ENCODE measurements at places on chromosomes 3 and 15.

- DNase-seq, result no peak
Measured at GRCh38 chr3:152474585-152474984, 205.9 kb downstream of the MBNL1 start.

DNA sequence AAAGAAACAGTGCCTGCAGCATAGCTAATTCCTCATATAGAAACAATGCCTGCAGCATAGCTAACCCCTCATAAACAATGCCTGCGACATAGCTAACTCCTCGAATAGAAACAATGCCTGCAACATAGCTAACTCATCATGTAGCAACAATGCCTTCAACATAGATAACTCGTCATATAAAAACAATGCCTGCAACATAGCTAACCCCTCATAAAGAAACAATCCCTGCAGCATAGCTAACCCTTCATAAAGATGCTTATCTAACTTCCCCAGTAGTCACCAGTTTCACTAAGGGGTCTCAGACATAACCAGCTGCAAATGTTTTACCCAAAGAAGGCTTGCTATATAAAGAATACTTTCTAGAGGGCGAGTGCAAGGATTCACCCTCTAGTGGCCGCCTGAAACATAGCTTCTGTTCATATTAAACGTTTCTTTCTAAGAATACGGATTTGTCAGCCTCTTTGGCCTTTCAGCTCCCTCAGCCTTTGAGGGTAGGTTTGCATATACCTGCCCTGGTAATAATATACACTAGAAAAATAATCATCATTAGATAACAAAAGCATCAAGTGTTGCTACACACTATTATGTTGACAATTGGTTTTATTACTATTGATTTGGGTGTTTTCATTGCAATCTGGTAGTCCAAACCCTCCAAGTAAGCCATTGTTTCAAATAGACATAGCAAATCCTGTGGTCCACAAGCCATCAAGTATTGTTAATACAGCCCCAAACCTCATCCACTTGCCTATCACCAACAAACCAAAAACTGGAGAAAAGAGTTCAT is 44.4 kb upstream of the FAN1 start:
- DNase-seq, result no peak

- DNase-seq, result no peak
Measured at GRCh38 chr3:118912188-118912587, 122.5 kb downstream of the IGSF11 start.

GRCh38 chr3:94349310-94349878 is 286.5 kb downstream of the NSUN3 start:
- no peak for DNase-seq

GRCh38 chr3:9793161-9793781 is 389 bp downstream of the ARPC4 start:
- no peak for DNase-seq

GRCh38 chr3:38826001-38826400 is 10.0 kb upstream of the SCN10A start:
- no peak for DNase-seq

DNA sequence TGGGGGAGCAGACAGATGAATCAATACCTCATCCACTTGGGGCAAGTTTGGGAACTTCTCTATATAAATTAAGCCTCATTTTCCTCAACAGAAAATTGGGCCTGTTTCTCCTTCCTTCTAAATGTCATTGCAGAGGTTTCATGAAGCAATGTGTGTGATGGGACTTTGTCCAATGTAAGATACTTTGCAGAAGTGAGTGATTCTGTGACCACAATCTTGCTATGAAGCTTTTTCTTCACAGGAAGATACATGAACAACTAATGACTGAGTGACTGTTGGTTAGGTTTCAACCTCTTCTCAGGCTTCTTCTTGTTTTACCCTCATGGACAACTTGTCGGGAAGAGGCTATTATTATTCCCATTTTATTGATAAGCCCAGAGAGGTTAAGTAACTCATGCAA is 11.0 kb downstream of the TMEM45A start:
- no peak for DNase-seq

DNA sequence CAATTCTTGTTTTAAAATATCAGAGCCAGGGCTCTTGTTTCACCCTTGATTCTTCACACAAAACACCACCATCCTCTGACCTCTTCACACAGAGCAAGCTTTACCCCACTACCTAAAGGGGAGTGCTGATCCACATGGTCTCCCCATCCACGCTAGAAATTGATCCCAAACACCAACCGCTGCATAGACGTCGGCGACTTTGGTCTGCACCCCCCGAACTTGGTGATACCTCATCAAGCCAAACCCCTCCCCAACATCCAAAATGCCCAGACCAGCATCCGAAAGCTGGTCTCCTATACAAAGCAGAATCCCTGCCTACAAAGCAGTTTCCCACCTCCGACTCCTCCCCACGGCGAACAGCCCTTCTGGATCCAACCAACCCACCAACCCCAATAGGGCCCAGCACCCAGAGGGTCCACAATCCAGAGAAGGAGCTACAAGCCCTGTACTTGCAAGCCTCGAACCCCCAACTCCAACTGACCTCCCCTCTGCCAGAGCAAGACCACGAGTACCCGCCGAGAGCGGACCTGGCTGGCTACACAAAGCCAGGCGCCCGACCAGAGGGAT is 25.8 kb upstream of the MTHFS start:
- no peak for DNase-seq

DNA sequence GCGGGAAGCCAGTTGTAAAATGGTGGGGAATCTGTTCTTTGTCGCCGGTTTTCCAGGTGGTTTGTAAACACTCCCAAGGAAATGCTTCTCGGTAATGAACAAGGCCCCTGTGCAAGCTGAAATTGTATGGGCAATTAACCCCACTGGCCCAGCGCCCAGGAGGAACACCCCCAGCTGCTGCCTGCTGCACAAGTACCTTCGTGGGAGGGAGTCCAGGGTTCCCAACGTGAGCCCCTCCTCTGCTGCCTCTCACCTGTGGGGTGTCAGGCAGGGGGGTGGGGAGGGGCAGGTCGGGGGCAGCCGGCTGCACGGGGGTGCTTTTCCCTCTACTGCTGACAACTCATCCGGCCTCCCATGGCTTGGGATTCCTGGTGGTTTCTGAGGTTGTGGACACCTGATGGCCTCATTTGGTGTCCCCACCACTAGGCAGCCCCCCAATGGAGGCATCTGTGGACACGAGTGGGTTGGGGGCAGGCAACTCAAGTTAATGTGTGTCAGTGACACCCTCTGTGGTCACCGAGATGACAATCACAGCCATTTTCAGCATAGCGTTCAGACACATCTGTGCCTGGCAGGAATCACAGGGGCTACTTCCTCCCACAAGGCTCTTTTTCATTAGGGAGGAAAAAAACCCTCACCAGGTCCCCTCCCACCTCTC is 35.6 kb upstream of the PRR23E start:
- no peak for DNase-seq

GRCh38 chr3:89315750-89316470 is 208.5 kb downstream of the EPHA3 start:
- no peak for DNase-seq

DNA sequence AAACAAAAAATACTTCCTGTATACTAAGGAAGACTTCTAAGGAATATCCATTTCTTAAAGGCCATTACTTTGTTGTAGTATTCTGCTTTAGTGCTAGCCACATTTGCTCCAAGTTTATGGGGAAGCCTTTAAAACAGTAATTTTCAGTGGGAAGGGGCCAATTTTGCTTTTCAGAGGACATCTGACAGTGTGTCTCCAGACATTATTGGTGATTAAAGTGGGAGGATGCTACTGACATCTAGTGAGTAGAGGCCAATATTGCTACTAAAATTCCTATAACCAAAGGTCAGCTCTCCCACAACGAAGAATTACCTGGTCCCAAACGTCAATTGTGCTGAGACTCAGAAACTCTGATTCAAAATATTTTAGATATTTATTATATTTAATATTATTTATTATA is 24.8 kb downstream of the SLC28A2 start:
- DNase-seq, result no peak

- DNase-seq, result no peak
Measured at GRCh38 chr3:115436767-115437301, 186.5 kb upstream of the GAP43 start.

DNA sequence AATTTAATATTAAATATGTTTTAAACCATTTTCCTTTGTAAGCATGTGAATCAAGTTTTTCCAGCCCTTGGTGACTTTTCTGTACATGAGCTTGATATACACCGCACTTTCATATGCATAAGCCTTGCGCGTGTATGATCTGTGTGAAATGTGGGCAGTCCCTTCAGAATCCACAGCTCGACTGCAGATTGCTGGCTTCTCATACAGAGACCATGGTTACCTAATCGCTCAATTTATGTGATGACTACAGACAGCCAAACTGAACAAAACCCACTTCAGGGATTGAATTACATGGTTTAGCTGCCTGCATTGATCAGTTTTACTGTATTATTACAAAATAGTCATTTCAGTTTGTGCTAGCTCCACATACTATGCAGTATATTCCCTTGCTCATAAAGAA is 212.3 kb upstream of the NECTIN3 start:
- no peak for DNase-seq

DNA sequence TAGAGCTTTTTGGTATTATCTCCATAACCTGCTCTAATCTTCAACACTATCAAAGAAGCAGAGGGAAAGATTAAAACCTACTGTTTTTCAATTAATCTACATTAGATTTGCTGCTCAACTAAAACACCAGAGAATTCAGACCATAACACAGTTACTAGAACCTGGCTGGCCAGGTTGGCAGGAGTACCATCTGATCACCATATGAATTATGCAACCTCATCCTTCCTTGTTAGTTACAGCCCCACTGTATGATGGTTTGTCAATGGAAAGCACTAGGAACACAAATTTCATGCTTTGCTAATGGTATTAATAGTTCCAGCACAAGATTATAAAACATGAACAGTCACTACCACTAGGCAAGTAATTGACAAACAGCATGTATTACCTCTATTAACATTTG is 5.8 kb downstream of the NPHP3 start:
- DNase-seq, result no peak

DNA sequence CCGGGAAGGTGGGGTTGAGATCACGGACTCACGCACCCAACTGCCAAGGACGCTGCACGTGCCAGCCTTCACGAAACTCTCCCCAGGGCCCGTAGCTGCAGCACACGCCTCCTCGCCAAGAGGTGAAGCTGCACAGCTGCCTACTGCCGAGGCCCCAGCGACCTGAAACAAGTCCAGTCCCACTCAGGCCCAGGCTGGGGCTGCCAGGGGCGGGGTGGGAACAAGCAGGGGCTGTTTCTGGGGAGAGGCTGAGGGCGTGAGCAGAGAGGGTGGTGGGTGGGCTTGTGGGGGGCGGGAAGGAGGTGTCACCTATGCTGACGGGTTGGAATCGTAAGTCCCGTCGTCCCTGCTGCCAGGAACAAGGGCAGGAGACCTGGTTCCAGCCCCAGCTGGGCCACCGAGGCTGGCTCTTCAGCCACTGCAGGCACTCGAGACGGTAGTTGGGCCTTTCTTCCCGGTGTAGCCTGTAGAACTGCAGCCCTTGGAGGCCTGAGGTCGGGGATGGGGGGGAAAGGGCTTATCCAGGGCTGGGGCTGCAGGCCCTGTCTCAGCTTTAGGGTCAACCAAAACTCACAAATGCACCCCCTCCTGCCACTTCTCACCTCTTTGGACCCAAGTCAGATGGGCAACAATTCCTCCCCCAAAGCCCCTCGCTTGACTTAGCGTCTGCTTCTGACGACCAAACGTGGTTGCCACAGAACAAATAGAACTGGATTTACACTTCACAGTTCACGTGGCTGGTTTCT is 44.4 kb downstream of the MUC20 start:
- no peak for DNase-seq

DNA sequence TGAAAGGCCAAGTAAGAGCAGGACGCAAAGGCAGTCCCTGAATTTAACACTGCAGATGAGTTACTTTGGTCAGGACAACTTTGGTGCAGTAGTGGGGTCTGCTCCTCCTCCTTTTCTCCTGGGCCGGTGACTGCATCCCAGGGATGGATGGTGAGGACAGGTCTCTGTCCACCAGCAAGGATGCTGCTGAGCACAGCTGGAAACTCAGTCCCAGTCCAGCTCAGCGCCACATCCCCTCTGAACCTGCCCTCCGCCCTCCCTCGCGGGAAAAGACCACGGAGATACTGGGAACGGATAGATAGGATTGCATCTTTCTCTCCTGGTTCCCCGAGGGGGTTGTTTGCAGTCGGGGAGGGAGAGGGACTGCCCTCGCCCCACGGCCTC is 13.8 kb downstream of the GRAMD2A start:
- no peak for DNase-seq

GRCh38 chr15:71198846-71199245 is 83.6 kb downstream of the THSD4 start:
- DNase-seq, result no peak

DNA sequence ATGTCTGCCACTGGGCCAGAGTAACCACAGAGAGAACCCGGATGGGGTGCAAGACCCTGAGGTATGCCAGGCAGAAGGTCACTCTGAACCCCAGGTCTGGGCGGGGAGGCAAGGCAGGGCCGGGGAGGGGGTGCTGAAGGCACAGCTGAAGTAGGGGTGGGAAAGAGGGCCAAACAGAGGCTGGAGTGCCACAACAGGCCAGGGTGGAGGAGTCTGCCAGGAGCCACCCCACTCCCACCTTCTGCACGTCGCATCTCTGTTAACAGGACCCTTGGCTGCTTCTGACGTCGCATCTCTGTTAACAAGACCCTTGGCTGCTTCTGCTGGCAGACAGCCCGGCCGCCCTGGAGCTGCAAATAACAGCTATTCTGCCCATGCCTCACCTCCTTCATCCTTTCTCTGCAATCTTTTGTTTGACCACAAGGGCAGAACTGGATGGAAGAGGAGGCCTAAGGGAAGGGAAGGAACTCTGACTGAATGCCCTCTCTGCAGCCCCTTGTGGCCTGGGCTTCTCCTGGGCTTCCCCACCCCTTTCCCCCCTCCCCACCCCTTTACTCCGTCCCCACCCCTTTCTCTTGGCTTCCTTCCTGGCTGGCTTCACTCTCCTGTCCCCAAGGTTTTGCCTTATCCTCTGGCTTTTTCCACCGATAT is 20.6 kb upstream of the FBLN2 start:
- no peak for DNase-seq

- no peak for DNase-seq
Measured at GRCh38 chr3:143206955-143207337, 87.4 kb downstream of the CHST2 start.

Measured in T follicular helper cell (primary cell).